Liver (tissue), 10 donors: ENCODE measurements at places on chromosomes 6 and 20. TPM values are rescaled to one million over a fixed set of nuclear protein-coding genes. Genes with fewer than 3 reads are reported as not detected.

Gene VGLL2
- not detected for total RNA-seq

- no peak for DNase-seq
Measured at GRCh38 chr6:32940656-32941213, at the start of gene HLA-DMB. HLA-DMB (minus strand) TSS chr6:32941028; CDS start chr6:32940807, 221 bp downstream.

Gene GJA1
- 2.8 TPM for total RNA-seq

Gene CASP8AP2
- total RNA-seq: 7.3 TPM

DNA sequence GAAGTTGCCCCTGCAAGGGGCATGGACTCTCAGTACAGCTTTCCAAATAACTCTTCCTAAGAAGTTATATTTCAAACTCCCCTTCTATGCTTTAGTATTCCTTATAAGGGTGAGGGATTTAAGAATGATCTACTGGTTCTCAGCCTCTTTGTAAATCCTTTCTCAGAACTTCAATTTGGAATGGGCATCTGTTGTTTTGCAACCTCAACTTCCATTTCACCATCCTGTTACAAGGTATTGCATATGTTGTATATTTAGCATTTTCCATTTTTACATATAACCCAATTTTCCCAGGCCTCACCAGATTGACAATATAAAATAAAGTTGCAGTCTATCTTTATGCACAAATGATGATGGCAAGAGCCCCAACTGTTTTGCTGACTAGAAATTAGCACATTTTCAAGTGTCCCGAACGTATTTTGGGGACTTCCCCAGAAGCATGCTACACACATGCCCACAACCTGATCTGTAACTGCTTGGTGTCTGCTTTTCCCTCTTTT is 154.9 kb upstream of the CARMIL1 start:
- DNase-seq: no peak

- DNase-seq: no peak
Measured at GRCh38 chr6:131040866-131041265, 22.2 kb downstream of the EPB41L2 start.

Gene TJAP1
- 6.9 TPM for total RNA-seq

- DNase-seq: no peak
Measured at GRCh38 chr6:134376785-134377184, 58.9 kb upstream of the SGK1 start.

DNA sequence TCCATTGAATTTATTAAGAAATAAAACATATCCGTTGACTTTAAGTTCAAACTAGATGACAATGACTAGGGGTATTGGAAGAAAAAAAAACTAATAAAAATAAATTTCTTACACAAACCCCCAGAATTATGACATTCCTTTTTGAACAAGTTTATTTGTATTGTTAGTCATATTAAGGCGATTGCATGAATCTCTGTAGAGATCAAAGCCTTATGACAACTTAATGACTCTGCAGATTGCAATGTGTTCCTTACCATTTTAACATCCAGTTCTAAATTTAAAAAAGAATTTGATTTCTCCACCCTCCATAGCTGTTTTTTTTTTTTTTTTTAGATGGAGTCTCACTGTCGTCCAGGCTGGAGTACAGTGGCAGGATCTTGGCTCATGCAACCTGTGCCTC is 189.8 kb upstream of the CEP162 start:
- DNase-seq: no peak

Gene WFDC12
- total RNA-seq: not detected

- DNase-seq: no peak
Measured at GRCh38 chr20:50891138-50891537, 40.1 kb downstream of the ADNP start.

DNA sequence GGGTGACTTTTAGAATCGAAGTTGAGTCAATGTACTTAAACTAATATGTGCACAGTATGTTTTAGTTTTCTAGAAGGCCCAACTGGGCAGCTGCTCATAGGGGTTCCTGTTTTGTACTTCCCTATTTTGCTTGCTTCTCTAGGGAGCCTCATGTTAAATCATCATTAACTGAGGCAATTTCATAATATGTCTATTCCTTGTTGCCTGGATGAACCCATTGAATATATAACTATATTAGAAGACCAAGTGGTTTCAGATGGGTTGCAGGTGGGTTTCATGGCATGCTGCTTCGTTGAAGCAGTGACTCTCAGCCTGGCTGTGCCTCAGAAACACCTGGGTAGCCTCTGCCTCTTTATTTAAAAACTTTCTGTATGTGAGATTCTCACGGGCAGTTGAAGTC is 22.2 kb downstream of the CARMIL1 start:
- DNase-seq: no peak

GRCh38 chr6:1389369-1390132 is at the start of gene FOXF2:
FOXF2 (plus strand) TSS chr6:1389576; CDS start chr6:1389948, 372 bp downstream.
- DNase-seq: no peak

- no peak for DNase-seq
Measured at GRCh38 chr20:24779131-24779530, 169.9 kb upstream of the CST7 start.

Gene SLC22A16
- total RNA-seq: 0.08 TPM

- DNase-seq: no peak
Measured at GRCh38 chr20:16699293-16699692, 30.5 kb upstream of the SNRPB2 start.

- DNase-seq: no peak
Measured at GRCh38 chr20:1324598-1325172, 4.3 kb downstream of the SDCBP2 start.

DNA sequence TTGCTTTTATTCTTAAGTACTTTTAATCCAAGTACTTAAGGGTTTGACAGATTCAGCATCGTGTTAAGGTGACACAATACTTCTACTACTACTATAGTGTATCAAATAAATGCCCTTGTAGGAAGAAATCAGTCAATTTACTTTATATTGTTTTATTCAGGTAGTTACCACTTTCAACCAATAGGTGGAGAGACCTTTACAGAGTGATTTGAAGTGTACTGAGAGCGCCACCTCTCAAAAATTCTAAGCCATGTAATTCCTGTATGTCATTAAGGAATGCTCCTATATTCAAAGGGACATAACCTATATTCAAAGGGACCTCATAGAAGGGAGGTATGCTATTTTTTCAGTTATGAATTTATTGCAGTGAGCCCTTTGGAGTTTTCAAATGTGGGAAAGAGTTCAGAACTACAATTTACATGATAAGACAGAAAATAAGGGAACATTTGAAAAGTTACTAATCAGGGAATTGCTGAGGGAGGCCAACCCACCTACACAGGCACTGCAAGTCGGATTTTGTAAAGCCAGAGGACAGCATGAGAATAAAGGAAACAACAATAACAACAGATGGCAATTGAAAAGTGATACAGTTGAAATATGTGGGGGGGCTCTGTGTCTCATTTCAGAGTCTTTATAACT is 955.6 kb downstream of the TBC1D32 start:
- no peak for DNase-seq

- no peak for DNase-seq
Measured at GRCh38 chr6:117728626-117729025, 53.4 kb downstream of the NUS1 start.

- DNase-seq: no peak
Measured at GRCh38 chr6:140437619-140438345, 1063.3 kb upstream of the CITED2 start.

DNA sequence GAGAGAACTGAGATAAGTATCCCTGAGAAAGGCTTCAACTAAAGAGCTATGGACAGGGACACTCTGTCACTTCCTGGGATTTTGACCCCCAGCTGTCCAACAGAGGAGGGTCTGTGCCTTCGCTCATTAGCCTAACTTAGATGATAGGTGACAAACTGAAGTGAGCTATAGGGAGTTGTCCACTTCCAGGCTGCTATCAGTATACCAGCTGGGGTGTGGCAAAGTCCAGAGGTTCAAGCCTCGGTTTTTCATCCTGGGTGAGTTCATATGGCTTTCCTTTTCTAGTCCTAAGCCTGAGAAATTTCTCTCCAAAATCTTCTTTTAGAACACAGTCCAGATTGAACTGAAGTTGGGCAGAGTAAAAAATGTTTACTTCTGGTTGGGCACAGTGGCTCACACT is 5.9 kb upstream of the PAQR8 start:
- DNase-seq: no peak

Gene CHRNA4
- total RNA-seq: 23.3 TPM

DNA sequence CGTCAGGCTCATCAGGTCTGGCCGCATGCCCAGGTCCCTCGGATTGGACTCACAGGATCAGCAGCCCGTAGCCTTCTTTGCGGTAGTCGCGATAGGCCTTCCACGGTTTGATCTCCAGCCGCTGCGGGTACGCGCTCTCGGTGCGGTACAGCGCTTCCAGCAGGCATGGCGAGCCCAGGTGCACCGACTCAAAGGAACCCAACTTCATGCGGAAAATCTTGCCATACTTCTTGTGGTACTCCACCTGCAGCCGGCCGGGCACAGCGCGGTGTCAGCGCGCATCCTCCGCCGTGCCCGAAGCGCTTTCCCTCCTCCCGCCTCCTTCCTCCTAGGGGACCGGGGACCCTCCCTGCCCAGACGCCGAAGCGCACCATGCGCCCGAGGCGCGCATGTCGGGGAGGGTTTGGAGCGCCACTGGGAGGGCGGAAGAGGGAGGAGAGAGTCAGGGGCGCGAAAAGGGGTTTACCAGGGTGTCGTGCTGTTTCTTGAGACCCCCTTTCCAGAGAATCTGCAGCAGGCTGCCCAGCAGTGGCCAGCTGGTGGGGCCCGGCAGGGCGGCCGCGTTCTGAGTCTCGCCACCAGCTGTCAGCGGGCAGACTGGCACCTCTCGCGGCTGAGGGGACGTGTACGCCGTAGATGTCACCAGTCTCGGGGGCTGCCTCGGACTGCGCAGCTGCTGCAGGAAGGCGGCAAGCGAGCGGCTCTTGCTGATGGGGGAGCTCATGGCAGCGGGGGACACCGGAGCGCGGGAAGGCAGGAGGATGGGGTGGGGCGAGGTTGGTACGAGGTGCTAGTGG is 732 bp downstream of the CYP24A1 start:
- no peak for DNase-seq

Gene C20orf144
- total RNA-seq: not detected

GRCh38 chr20:15446373-15446772 is 1109.0 kb upstream of the FLRT3 start:
- DNase-seq: no peak

Gene FAM217A
- total RNA-seq: not detected

Gene CAPN11
- 0.19 TPM for total RNA-seq

DNA sequence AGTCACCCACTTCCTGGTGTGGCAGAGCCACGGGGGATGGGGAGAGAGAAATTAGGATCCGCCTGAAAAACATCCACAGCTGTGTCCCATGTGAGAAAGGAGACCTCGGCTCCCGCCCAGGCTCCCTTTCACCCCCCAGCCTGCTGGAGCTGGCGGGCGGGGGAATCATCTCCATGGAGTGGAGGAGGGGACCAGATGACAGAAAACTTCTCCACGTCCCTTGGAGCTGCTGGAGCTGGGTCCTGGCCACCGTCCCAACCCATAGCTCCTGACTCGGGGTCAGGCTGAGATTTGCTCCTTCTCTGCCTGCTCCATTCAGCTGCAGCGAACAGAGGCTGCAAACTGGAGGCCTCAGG is 113.8 kb downstream of the CEBPB start:
- no peak for DNase-seq
